ENCODE measurements at places on chromosomes 12 and 14. TPM values are rescaled to one million over a fixed set of nuclear protein-coding genes. Genes with fewer than 3 reads are reported as not detected.

NFATC4 gene
- 48.2 TPM for total RNA-seq

CD4 gene
- total RNA-seq: 0.43 TPM

PTGDR gene
- total RNA-seq: under 0.01 TPM

GDF3 gene
- total RNA-seq: not detected

DNAI7 gene
- 0.18 TPM for total RNA-seq

SLC7A8 gene
- total RNA-seq: 2.3 TPM

IGFBP6 gene
- 666 TPM for total RNA-seq

CCDC88C gene
- 0.85 TPM for total RNA-seq

PPFIA2 gene
- total RNA-seq: 2.2 TPM

NPFF gene
- not detected for total RNA-seq

SYNE3 gene
- total RNA-seq: 7.1 TPM

APOF gene
- total RNA-seq: not detected

BCL7A gene
- 2.4 TPM for total RNA-seq

ASIC1 gene
- 2.1 TPM for total RNA-seq

MYRFL gene
- total RNA-seq: under 0.01 TPM

KNTC1 gene
- 7.4 TPM for total RNA-seq

HECTD4 gene
- total RNA-seq: 19.4 TPM

STAC3 gene
- total RNA-seq: 0.14 TPM

KCNC2 gene
- total RNA-seq: not detected

AP5M1 gene
- 11.2 TPM for total RNA-seq

SIX6 gene
- total RNA-seq: not detected

PCED1B gene
- total RNA-seq: 1.3 TPM

IRAK3 gene
- 8.1 TPM for total RNA-seq

RD3L gene
- not detected for total RNA-seq

SERPINA3 gene
- total RNA-seq: 8.0 TPM

SAMD15 gene
- total RNA-seq: 3.1 TPM

GUCY2C gene
- total RNA-seq: not detected

AQP6 gene
- total RNA-seq: under 0.01 TPM

CCDC177 gene
- under 0.01 TPM for total RNA-seq

GYS2 gene
- not detected for total RNA-seq

CCNT1 gene
- 19.1 TPM for total RNA-seq

SGPP1 gene
- total RNA-seq: 28.0 TPM

ACADS gene
- total RNA-seq: 10.6 TPM
